Anterior cingulate cortex (tissue), 58 donors: ENCODE measurements at places on chromosomes 1 and 21.

- no peak for DNase-seq
These were observed 11.2 kb downstream of the DCST2 start for GRCh38 chr1:155022136-155022926.

- DNase-seq, result no peak
These were observed 48.3 kb downstream of the HTR6 start for GRCh38 chr1:19712928-19713327.

DNA sequence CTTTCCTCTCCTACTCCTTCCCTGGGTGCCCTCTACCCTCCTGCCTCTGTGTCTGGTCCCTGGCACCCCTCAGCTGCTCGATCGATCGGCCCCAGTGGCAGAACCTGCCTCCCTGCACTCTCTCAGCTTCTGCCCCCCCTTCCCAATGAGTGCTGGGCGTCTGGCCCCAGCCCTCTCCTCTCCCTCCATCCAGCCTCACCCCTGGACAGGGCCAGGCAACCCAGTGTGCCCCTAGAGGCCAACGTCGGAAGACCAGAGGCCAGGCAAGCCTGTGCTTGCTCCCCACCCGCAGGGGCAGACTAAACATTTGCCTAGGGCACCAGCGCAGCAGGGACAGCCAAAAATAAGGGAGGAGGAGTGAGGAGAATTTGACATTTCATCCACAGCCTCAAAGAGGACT is 43.5 kb downstream of the LGR6 start:
- no peak for DNase-seq

- no peak for DNase-seq
These were observed 145.1 kb downstream of the PTPRU start for GRCh38 chr1:29381426-29381825.

- no peak for DNase-seq
These were observed 171.1 kb downstream of the TOMM20 start for GRCh38 chr1:234957330-234958065.

DNA sequence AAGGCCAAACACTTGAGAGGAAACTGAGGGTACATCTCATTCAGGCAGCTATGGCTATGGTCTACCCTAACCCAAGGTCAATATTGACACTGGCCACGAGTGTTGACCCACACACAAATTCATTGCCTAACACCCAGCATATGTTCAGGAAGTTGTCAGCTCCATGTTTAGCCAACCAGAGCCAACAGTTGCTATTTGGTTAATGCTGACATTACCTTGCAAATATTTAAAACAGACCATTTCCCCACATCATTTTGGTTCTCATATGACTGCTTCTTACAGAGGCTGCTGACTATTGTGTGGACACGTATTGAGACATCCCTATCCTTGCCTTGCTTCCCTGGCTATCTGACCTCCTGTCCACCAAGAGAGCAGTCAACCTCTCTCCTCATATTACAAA is 97.3 kb downstream of the LMX1A start:
- DNase-seq, result no peak

DNA sequence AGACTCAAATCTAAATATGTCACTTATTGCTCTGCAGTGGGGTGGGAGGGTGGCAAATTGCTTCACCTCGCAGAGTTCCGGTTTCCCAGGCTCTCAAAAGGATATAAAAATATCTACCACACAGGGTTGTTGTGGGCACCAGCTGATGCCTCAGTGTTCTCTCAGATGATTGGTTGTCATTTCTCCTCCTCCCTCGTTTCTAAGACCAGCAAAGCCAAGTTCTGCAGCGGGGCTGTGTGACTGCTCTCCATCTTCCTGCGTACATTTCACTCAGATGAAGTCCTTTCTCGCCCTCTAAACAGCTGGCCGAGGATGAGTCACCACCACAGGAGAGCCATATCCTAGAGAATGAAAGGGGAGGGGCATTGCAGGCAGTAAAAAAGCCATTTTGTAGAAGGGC is 35.0 kb upstream of the VWA5B1 start:
- no peak for DNase-seq

GRCh38 chr21:39126486-39126806 is 56.8 kb downstream of the PSMG1 start:
- DNase-seq, result no peak

GRCh38 chr1:161082996-161083747 is 6.2 kb downstream of the NECTIN4 start:
- no peak for DNase-seq

- DNase-seq, result no peak
These were observed 110.5 kb downstream of the ZNF644 start for GRCh38 chr1:90911353-90911752.

- DNase-seq, result no peak
These were observed 10.0 kb upstream of the LBR start for GRCh38 chr1:225437710-225438437.

DNA sequence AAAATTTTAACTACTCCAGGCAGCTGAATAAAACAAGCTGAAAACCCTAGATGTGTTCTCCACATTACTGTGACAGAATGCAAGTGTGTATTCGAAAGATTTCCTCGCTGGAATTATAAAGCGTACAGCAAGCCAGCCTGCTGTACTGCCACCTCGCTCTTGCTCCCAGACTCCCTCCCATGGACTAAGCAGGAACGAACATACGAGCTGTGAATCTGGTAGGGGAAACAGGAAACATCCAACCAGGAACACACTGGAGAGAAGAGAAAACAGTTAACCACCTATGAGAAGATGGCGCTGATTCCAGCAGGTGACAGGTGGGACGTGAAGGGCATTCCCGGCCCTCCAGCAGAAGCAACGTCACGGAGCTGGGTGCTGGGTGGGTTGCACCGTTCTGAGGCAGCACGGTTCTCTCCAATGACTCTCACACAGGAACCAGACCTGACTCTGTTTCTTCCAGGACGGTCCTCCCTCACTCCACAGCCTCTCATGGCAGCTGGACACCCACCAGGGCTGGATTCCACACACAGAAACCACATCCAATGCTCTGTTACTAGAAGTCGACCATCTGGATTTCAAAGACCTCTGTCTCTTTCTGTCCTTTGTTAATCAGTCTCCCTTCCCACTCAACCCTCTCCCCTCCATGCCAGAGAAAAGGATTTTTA is 219.2 kb downstream of the RERE start:
- DNase-seq, result peak; percentile 27

- no peak for DNase-seq
These were observed 28.9 kb upstream of the HPDL start for GRCh38 chr1:45297666-45298356.

DNA sequence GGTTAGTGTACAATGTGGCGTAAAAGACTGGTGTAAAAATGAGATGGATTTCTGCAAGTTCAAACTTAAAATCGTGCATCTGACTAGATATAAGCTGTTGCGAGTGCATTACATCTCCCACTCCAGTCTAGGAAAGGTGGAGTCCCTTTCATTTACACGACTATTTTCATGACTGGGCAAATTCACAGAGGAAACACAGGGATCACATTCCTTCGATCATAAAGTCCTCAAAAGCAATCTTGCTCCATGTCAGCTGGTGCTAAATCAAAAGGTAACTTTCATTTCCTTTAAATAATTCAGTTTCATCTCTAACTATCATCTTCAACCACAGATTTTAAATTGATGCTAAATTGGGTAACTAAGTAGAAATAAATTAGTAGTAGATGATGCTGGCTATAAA is 100.0 kb downstream of the HLCS start:
- DNase-seq, result no peak
